ENCODE measurements at places on chromosomes 6 and 20.

DNA sequence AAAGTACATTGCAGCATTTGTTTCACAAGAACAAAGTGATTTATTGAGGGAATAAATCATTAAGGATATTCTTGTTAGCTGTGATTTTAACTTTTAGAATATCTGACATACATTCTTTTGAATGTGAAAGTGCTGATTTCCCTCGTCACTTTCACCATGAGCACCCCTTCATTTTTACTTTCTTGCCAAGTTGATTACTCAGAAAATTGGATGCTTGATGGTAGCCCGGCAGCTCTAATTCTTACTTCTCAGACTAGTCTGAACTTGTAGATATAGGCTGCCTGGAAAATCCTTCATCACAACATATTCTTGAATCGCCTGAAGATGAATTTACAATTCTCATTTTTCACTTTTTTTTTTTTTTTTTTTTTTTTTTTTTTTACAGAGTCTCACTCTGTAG is 147.1 kb upstream of the SMLR1 start:
- DNase-seq = no peak

DNA sequence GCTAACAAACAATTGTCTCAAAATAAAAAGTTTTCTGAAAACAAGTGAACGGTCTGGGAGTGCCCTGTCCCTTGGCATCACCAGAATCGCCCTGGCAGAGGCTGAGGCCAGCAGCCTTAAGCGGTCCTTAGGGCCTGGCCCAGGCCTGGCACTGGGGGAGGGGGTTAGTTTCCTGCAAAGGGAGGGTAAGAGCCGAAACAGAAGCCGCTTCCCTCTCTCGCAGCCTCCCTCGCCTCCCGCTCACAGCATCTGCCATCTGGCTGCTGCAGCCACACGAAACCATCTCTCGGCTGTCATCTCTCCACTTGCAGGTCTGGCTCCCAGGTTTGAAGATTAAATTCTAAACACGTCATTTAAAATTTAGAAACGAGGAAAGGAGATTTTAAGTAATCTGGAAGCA is 31.5 kb downstream of the PMEPA1 start:
- DNase-seq = no peak

DNA sequence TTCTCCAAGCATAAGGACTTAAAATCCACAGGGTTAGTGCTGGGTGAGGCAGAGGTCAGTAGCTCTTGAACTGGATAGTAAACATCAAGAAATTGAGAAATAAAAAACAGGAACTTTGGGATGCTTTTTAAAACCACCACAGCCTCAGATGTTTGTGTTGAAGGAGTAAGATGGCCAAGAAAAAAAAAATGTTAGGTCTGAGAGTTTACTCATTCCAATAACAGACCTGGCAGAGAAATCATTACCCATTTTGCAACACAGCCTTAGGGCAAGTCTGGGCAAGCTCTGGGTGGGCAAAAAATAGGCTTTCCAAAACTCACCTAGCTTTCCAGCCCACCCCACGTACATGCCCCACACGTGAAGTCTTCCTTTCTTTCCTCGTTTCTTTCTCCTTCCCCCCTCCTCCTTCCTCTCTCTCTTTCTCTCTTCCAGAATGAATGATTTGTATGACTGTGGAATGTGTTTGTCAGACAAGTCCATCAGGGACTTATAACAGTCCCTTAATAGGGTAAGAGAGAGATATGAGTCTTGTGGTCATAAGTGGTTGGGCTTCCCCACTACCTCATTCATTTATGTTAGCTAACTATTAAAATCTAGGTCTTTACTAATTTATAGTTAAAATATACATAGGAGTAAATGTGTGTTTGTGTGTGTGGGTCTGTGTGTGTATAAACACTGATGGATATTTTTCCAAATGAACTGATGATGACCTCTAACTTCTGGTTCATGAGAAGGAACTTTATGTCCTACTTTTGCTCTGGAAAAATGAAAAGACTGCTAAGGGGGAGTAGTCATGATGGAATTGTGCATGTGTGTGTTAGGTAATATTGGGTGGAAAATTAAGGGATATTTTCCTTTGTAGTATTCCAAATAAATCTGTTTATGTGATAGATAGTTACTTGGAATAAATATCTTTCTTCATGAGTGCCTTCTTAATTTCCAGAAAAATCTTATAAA is 18.0 kb upstream of the DSE start:
- no peak for DNase-seq

DNA sequence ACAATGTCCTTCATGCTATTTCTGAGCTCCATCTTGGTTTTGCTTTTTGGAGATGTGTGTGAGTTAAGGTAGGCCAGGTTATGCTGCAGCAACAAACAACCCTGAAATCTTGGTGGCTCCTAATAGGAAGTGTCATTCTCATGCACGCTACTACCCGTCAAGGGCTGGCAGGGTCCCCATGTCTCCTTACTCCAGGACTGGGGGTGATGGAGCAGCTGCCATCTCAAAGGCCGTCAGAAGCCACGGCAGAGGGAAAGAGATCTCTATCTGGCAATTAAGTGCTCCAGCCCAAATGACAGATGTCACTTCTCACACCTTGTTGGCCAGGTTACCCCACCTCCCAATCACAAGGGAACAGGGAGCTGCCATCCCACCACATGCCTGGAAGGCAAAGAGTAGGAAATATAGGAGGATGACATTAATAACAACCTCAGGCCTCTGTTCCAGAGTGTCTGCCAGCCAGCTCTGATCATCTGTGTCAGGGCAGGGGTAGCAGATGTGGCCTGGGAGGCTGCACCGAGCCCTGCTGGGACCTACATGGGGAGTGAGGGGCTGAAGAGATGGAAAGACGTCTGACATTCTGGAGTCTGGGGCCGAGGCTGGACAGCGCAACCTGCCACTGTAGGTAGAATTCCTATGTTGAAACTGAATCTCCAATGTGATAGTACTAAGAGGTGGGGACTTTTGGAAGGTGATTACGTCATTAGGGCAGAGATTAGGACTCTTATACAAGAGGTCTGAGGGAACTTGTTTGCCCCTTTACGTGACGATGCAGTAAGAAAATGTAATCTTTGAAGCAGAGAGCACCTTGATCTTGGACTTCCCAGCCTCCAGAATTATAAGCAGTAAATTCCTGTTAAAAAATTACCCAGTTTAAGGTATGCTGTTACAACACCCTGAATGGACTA is 4.8 kb upstream of the SDCBP2 start:
- no peak for DNase-seq

- no peak for DNase-seq
Measured at GRCh38 chr6:89315249-89315885, at the start of gene GABRR2. Gene GABRR2, minus strand, starts transcription at chr6:89315299. Its CDS starts 134 bp downstream, at chr6:89315165.

GRCh38 chr6:11386323-11386722 is 151.2 kb upstream of the TMEM170B start:
- no peak for DNase-seq

DNA sequence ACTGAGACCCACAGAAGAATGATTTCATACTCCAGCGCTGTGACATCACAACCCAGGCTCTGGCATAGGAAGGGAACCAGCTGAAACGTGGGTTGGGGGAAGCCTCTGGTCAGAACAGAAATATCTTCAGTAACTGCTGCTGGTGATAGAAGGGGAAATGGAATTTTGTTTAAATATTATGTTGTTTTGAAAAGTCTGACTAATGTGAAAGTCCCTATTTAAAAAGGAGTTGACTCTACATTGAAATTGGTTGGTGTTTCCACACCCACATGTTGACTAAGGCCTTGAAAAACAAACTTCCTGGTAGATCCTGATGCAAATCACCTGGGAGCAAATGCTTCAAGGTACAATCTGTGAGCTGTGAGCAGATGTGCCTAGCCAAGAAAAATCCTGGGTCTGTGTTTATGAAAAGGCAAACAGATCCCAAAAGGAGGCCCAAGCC is 24.5 kb upstream of the TCP11 start:
- DNase-seq = no peak

- no peak for DNase-seq
Measured at GRCh38 chr6:3022765-3023662, 23.3 kb downstream of the NQO2 start.

- no peak for DNase-seq
Measured at GRCh38 chr6:117465691-117466090, 16.8 kb upstream of the DCBLD1 start.

GRCh38 chr6:14743144-14743473 is 502.8 kb upstream of the JARID2 start:
- no peak for DNase-seq

- peak; percentile 50 for DNase-seq
Measured at GRCh38 chr20:8933381-8933807, 135.5 kb upstream of the PLCB4 start.

GRCh38 chr6:158803733-158804143 is 15.4 kb downstream of the EZR start:
- no peak for DNase-seq

DNA sequence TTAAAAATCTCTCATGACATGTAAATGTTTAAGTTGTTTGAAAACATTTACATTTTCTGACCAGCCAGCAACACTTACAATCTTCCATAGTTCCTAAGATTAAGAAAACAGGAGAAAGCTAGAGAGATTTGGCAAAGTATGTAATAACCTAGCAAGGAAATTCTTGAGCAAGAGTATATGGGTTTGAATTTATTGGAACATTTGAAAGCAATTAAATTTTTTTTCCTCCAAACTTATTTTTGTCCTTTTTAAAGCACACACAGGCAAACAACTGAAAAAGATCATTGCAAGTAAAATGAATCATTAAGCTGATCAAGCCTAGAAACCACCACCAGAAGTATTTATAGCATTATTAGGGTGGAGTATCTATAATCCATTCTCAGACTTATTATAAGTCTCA is 20.1 kb upstream of the ZNF217 start:
- no peak for DNase-seq

DNA sequence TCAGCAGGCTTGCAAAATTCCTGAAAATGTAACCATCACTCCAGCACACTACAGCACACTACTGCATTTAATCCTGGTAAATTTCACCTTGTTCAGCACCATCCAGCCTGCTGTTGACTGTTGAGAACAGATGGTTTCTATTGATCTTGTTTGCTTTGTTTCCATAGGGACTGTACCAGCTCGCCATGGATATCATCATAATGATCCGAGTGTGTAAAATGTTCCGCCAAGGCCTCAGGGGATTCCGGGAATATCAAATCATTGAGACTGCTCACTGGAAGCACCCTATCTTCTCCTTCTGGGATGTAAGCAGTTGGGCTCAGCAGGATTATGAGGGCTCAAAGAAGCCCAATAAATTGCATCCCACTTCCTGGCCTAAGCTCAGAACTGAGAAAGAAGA is 4.1 kb downstream of the CNBD2 start:
- DNase-seq = no peak

DNA sequence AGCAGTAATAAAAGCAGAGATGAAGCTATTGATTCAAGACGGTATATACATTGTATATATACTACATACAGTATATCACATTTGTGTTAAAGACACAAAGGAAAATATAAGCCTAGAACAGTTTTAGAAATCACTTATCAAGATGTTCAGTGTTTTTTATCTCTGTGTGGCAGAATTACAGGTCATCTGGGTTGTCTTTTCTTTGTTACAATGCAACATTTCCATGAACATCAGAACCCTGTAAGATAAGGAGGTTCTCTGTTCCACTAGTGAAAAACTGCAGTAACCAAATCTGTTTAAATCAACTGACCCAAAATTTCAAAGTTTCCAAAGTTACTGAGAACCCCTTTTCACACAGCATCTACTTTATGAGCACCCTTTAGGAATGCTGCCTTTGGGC is 42.2 kb downstream of the B4GALT5 start:
- DNase-seq = no peak

- DNase-seq = no peak
Measured at GRCh38 chr6:41642960-41643898, 5.0 kb downstream of the MDFI start.

- no peak for DNase-seq
Measured at GRCh38 chr6:7373739-7374138, 15.8 kb downstream of the CAGE1 start.

- no peak for DNase-seq
Measured at GRCh38 chr6:20751293-20751935, 217.2 kb downstream of the CDKAL1 start.

- no peak for DNase-seq
Measured at GRCh38 chr6:43992783-43993644, 134.2 kb downstream of the MRPL14 start.

- no peak for DNase-seq
Measured at GRCh38 chr6:45436544-45437438, 59.1 kb upstream of the SUPT3H start.

GRCh38 chr20:43765916-43766315 is 39.1 kb upstream of the GTSF1L start:
- DNase-seq = no peak

DNA sequence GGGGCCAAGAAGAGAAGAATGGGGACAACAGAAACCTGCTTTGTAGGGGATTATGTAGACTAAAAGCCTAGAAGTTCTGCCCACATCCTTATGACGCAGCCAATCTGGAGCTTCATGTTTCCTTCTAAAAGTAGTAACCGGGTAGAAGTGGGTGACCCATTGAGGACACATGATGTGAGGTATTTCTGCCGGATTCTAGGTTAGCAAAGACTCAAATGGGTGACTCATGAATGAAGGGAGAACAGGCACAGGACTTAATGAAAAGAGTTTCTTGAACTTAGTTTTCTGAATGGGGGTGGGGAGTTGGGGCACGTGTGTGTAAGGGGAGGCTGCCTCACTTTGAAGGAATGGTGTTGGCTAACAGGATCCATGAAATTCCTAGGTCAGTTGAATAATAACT is 68.8 kb downstream of the CDS2 start:
- no peak for DNase-seq
